ENCODE measurements at places on chromosomes 5 and 9. TPM values are rescaled to one million over a fixed set of nuclear protein-coding genes. Genes with fewer than 3 reads are reported as not detected.

Gene NKD2
- 2.2 TPM for total RNA-seq

Gene NFIB
- total RNA-seq = 119 TPM

Gene OR2K2
- not detected for total RNA-seq

Gene CDH9
- total RNA-seq = not detected

Gene DAB2IP
- total RNA-seq = 31.7 TPM

Gene ANKRD34B
- total RNA-seq = 0.05 TPM

Gene LSM11
- total RNA-seq = 6.4 TPM

Gene URM1
- total RNA-seq = 45.1 TPM

Gene PRDM12
- not detected for total RNA-seq

Gene SV2C
- total RNA-seq = not detected

Gene RANBP17
- total RNA-seq = 12.9 TPM

Gene COL23A1
- total RNA-seq = 0.05 TPM

Gene FNIP1
- total RNA-seq = 26.4 TPM

Gene SPATA31A3
- not detected for total RNA-seq

Gene SUSD3
- not detected for total RNA-seq

Gene GARIN3
- total RNA-seq = not detected

Gene ZNF618
- total RNA-seq = 20.7 TPM

Gene HTR1A
- total RNA-seq = not detected

Gene CYSRT1
- 0.41 TPM for total RNA-seq

Gene SLC45A2
- not detected for total RNA-seq

Gene PTGES
- total RNA-seq = not detected

Gene ECM2
- not detected for total RNA-seq

Gene ADAMTS16
- 0.53 TPM for total RNA-seq
